Calu3 (cell line): ENCODE measurements at places on chromosomes 4 and X. TPM values are rescaled to one million over a fixed set of nuclear protein-coding genes. Genes with fewer than 3 reads are reported as not detected.

GRCh38 chrX:134570509-134570846 is 87.8 kb downstream of the PLAC1 start:
- no peaks in the 10 kb centered on the region for H3K36me3 ChIP-seq
- H3K27me3 ChIP-seq = no peaks in the 10 kb centered on the region
- H3K4me1 ChIP-seq = peaks cover 11% of the 10 kb centered on the region
- no peak overlapping the region for H3K4me3 ChIP-seq
- no peak overlapping the region for H3K27ac ChIP-seq

GRCh38 chrX:54184474-54184873 is 1.4 kb upstream of the FAM120C start:
- H3K4me3 ChIP-seq = no peak overlapping the region
- H3K27ac ChIP-seq = no peak overlapping the region
- peaks cover 33% of the 10 kb centered on the region for H3K36me3 ChIP-seq
- DNase-seq = no peak

DNA sequence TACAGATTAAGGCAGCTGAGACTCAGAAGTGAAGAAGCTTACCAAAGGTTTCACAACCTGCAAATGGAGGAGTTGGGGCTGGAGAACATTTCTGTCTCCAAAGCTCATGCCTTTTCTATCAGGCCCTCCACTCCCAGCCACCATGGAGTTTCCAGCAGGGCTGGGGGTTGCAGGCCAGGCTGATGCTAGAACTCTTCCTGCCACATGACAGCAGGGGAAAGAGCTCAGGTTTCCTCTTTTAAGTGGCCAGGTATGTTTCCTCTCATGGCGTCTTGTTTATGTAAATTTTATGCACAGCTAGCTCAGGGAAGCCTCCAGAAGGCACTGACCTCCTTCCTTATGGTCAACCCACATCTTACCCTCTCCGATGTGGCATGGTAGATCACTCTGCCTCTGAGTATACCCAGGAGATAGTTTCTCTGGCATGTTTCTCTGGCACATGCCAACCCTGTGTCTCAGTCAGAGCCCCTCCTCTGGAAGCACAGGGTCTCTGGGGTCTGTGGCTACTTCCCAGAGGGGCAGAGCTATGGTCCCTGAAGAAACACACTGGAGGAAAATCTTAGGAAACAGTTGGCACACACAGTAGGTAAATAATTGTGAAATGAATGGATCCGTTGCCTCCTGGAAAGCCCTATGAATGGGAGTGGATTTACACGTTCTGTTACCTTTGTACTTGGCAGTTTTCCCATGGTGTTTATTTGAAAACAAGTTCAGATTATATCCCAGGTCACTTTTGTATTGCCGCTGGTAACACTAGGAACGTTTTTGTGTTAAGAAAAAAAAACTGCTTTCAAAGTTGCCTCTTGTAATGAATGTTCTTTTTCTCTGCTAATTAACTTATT is 28.9 kb downstream of the PDK3 start:
- no peak overlapping the region for H3K27ac ChIP-seq
- no peaks in the 10 kb centered on the region for H3K27me3 ChIP-seq
- H3K36me3 ChIP-seq = no peaks in the 10 kb centered on the region
- H3K4me3 ChIP-seq = no peak overlapping the region

- no peaks in the 10 kb centered on the region for H3K27me3 ChIP-seq
- H3K27ac ChIP-seq = no peak overlapping the region
- no peak overlapping the region for H3K4me3 ChIP-seq
Measured at GRCh38 chr4:93359586-93359985, 469.0 kb upstream of the ATOH1 start.

DNA sequence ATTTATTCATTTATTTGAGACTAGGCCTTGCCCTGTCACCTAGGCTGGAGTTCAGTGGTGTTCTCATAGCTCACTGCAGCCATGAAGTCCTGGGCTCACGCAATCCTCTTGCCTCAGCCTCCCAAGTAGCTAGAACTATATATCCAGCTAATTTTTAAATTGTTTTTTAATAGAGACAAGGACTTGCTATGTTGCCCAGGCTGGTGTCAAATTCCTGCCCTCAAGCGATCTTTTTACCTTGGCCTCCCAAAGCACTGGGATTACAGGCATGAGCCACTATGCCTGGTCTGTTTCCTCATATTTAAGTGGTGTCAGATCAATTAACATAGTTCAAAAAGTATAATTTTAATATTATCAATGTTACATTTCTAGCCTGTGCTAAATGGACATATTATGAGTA is 68.5 kb downstream of the AFF1 start:
- no peaks in the 10 kb centered on the region for H3K27me3 ChIP-seq
- no peak for DNase-seq

DNA sequence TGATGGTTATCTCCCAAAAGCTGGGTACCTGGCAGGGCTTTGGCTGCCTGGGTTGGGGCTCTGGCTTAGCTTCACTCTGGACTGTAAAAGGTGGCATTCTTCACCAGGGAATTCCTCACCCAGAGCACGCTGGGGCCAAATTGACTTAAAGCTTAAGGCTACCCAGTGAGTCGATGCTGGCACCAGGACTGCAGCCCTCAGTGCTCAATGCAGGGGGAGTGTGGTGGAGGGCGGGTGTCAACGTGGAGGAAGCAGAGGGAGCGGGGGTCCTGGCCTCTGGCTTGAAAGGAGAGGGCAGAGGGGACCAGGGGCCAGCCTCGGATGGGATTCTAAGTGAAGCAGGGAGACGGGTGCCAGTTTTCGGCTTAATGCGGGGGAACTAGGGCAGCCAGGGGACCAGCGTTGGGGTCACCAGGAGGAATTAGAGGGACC is 446 bp upstream of the FAM50A start:
- peaks cover 14% of the 10 kb centered on the region for H3K4me1 ChIP-seq
- H3K27ac ChIP-seq = peak overlapping the region; percentile 91
- DNase-seq = no peak
- peak overlapping the region; percentile 78 for H3K4me3 ChIP-seq

GRPR gene
- total RNA-seq = 0.32 and 0.85 TPM in 2 replicates

TMPRSS11F gene
- not detected in 2 replicates for total RNA-seq
